ENCODE measurements at places on chromosomes 6 and 20.

DNA sequence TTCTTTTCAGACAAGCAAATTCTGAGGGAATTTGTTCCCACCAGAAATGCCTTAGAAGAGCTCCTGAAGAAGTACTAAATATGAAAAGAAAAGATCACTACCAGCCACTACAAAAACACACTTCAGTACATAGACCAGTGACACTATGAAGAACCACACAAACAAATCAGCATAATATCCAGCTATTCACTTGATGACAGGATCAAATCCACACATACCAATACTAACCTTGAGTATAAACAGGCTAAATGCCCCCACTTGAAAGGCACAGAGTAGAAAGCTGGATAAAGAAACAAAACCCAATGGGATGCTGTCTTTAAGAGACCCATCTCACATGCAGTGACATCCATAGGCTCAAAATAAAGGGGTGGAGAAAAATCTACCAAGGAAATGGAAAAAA is 43.3 kb downstream of the CENPW start:
- no peak for DNase-seq

DNA sequence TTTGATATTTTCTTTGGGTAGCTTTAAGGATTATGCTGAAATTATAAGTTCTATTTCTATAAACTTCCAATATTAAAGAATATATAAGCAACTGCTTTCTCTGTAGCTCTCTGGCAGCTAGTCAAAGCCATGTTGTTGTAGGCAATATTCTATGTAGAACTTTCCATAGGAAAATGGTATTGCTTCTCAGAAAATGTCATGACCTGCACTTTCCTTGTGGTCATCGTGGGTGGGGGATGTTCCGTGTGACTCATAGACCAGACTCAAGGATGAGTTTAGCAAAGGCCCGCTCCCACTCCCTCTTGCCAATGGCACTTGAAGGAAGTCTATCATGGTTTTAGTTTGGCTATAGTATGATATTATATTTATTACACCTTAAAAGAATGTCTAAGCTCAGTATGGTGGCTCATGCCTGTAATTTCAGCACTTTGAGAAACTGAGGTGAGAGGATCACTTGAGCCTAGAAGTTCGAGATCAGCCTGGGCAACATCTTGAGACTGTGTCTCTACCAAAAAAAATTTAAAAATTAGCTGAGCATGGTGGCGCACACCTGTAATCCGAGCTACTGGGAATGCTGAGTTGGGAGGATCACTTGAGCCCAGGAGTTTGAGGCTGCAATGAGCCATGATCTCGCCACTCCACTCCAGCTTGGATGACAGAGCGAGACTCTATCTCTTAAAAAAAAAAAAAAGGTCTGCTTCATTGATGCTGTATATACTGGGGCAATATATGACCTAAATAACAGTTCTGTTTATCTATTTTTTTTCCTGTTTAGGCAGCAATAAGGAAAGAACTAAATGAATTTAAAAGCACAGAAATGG is 36.6 kb upstream of the LTV1 start:
- DNase-seq: peak; percentile 69

DNA sequence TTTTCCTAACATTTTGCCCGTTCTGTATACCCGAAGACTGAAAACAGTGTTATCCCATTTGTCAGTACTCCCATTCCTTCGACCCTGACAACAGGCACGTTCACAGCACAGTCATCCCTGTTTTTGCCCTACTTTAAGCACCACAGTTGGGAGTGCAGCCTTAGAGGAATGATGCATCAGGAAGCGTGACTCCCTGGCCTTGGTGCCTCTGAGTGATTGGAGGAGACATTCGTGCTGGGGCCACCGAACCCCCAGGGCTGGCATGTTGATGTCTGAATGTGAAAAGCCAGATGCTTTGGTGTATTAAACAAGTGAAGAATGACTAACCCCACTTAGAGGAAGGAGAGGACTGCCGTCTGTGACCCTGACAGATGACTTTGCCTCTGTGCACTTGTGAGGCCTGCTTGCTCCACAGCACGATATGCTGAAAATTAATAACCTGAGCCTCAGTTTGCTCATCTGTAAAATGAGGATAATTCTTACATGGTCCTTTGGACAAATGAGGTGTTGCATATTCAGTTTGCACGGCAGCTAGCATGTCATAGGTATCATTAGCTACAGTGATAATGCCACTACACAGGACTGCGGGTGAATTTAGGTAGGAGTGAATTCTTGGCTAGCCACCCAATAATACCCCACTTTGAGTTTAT is 36.0 kb downstream of the STK35 start:
- no peak for DNase-seq

DNA sequence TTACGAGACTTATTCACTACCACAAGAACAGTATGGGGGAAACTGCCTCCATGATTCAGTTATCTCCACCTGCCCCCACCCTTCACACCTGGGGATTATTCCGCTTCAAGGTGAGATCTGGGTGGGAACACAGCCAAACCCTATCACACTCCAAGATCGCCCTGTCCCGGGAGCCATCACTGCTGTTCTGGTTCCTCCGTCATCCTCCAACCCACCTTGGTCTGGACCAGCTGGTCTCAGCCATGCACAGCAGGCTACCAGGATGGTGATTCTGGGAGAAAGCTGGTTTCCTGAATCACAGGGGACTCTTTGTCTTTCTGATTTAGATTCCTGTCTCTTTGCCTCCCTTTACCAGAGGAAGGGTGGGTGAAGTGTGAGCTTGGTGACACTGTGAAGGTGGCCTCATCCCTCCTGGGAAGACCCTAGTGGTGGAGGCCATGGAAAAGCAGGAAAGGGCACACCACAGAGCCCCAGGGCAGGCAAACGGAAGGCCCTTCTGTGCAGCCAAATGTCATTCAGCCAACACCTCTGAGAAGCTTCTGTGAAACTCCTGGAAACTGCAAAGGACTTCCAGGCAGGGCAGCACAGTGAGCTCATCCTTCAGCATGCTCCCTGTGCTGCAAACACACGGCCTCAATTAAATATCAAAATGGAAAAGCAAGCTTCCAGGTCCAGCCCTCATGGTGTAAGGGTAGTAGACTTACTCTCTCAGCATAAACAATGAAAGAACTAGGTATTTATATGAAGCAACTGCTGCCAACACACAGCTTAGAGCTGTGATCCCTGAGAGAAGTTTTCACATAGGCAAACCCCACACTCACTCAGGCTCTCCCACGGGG is 169.8 kb downstream of the ANKRD60 start:
- no peak for DNase-seq

GRCh38 chr6:13355043-13355945 is 27.0 kb upstream of the TBC1D7 start:
- no peak for DNase-seq

DNA sequence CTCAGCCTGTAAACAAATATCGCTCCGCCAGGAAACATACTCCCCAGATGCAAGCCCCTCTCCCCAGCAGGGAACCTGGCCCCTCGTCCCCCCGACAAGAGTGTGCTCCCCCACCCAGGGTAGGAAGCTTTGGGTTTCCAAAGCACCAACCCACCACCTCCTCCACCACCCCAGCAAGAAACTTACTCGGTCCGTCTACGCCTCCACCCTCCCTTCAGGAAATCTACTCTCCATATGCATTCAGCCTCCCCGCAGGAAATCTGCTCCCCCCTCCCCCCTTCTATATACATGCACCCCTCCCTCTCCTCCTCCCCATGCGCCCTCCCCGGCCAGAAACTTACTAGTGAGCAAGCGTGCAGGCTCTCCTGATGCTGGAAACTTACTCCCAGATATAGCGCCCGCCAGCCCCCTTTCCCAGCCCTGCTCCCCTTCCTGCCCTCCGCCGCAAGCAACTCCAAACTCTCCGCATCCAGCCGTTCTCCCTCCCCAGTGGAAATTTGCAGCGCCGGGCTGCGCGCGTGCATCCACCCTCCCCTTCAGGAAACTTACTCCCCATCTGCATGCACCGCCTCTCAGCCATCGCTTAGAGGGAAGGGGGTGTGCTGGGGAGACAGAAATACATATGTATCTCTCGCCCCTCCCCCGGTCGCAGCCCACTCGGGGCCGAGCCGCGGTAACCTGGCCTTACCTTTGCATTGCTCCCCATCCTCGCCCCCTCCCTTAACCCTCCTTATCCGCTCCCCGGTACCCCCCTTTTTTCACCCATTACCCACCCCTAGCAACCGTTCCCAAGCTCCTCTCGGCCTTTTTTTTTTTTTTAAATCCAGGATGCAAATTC is at the start of gene TRERF1:
Gene TRERF1 (minus strand): TSS at position 594 of the 838 bp plus-strand sequence. CDS start 182,336 bp downstream, outside the sequence.
- DNase-seq: peak; percentile 47

DNA sequence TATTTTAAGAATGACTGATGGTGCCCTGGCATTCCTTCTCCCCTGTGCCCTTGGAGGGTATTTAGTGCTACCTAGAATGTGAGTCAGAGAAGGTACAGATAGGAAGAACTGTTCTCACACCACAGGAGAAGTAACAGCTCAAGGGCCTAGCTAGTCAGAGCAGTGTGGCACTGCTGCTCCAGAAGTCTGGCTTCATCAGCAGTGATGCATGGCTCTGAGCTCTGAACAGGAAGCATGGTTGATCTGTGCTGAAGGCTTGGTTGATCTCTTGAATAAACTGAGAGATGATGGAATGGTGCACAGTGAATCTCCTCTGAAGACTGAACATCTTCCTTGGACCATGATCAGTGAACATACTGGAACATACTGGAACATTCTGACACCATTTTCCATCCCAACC is 425.3 kb upstream of the SLC35B3 start:
- no peak for DNase-seq

Measured in activated CD8-positive, alpha-beta memory T cell treated with anti-CD3 and anti-CD28 coated beads, Interleukin-2, amount 50 U/mL, for 4 hours (primary cell).